Stimulated activated CD4-positive, alpha-beta T cell treated with anti-CD3 and anti-CD28 coated beads, Interleukin-4, amount 100 ng/mL, for 24 hours (primary cell): ENCODE measurements at places on chromosomes 3 and 15.

- DNase-seq = no peak
Measured at GRCh38 chr3:114456742-114457141, 162.9 kb downstream of the TIGIT start.

- no peak for DNase-seq
Measured at GRCh38 chr3:142433110-142433509, 14.7 kb downstream of the XRN1 start.

- no peak for DNase-seq
Measured at GRCh38 chr15:83174891-83175290, 32.7 kb downstream of the HDGFL3 start.

DNA sequence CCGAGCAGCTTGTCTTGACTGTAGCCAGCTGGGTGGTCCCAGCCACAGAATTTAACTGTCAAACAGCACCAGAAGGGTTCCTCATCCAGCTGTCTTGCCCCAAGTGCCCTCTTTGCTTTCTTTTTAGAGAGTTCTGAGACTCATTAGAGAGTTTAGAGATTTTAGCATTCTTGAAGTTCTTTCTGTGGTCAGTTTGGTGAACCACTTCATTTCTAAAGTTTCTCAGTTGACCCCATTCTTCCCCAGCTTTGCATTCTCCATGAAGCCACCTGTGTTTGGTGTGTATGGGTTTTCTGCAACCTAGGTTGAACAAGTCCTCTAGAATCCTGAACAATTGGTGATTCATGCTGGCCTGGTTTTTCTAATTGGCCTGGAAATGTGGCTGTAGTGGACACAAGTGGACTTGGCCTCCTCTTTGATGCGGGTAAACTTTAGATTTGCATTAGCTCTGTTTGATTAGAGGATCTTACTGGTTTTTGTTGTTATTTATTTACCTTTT, 33.7 kb downstream of the FLNB start:
- DNase-seq = no peak

DNA sequence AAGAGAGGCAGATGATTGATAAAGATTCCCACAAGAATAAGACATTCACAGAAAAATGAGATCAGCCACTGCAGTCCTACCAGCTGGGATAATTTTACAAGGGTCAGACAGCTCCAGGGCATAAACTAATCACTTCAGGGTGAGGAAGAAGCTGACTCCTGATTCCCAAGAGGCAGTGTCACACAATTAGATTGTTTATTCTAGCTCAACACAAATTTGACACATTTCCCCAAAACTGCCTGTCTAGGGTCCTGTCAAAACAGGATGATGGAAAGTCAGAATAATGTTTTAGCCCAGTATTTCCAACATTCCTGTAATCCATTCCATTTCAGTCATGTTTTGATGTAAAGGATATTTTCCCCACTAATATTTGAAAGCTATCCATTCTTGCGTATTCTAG, 110.8 kb downstream of the TNIK start:
- DNase-seq = no peak

DNA sequence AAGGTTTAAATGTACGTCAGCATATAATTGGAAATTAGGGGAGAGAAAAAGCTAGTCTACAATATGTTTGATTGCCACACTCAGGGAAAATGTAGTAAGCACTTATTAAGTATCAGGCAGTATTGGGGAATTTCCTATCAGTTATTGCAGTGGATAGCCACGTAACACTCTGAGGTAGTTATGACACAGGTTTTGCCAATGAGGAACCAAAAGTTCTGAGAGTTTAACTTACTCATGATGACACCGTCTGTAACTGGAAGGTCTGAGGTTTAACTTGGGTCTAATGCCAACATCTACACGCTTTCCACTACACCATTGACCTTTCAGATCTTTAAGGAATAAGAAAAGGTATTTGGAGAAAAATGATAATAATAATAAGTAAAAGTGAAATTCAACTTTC, 89.5 kb downstream of the ZMAT3 start:
- no peak for DNase-seq

- no peak for DNase-seq
Measured at GRCh38 chr3:65960087-65960486, 78.6 kb downstream of the MAGI1 start.

- no peak for DNase-seq
Measured at GRCh38 chr3:23576379-23576959, 229.3 kb upstream of the UBE2E1 start.

- DNase-seq = no peak
Measured at GRCh38 chr3:150433347-150433746, 25.2 kb downstream of the TSC22D2 start.

DNA sequence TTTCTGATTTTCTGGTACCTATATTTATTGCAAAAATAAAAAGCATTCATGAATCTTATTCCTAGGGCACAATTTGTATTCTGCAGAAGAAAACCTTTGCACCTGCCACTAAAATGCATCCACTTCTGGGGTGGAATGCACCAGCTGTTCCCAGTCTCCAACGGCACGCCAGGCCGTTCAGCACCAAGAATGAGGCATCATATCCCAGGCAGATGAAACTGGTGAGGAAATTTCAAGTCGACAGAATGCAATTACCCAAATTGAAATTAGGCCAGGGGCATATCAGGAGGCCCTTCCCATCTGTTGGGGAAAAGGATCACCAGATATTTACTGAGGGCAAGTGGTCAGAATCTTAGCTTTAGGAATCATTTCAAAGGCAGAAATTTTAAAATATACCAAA, 13.6 kb upstream of the RBMS3 start:
- DNase-seq = no peak
